ENCODE measurements at places on chromosomes 16 and 17.

DNA sequence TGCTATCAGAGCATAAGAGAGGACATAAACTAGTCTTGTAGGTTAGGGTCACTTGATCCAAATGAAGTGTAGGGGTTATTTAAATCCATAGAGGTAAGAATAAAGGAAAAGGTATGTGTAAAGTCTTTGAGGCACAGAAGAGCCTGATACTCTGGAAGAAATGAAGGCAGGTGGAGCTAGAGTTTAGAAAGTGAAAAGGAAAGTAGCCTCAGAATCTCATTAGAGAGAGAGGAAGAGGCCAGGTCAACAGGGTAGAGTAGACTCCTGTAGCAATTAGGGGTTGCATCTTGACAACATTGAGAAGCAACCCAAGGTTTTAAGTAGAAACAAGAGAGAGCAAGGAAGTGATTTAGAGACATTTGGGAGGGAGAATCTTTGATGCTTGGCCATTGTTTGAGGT, 235.2 kb upstream of the SOX9 start:
- no peak for DNase-seq

GRCh38 chr16:76059186-76059585, 218.0 kb upstream of the CNTNAP4 start:
- no peak for DNase-seq

GRCh38 chr17:82937411-82938371, 97.9 kb upstream of the ZNF750 start:
- DNase-seq, result no peak

- DNase-seq, result no peak
Measured at GRCh38 chr17:41686281-41686680, 2.4 kb upstream of the EIF1 start.

DNA sequence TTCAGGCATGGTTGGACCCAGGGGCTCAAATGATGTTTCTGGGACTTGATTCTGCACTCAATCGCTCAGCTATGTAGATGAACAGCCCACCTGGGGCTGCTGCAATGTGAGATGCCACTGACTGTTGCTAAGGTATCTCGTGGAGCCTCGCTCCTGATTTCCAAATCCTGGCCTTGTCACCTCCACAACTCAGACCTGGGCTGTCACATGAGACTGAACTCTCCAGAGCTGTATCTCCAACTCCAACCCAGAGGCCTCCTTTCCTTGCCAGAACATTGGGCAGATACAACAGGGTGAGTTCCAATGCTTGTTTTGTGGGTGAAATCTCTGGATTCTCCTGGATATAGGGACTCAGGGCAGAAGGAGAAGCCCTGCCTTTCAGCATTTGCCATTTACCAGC, 79.5 kb downstream of the GNAO1 start:
- DNase-seq, result no peak
